Activated CD4-positive, alpha-beta T cell treated with anti-CD3 and anti-CD28 coated beads, Interleukin-2, amount 50 U/mL, for 48 hours (primary cell): ENCODE measurements at places on chromosomes 6 and 20.

GRCh38 chr20:63079971-63080370, 73.2 kb upstream of the BHLHE23 start:
- DNase-seq = no peak

DNA sequence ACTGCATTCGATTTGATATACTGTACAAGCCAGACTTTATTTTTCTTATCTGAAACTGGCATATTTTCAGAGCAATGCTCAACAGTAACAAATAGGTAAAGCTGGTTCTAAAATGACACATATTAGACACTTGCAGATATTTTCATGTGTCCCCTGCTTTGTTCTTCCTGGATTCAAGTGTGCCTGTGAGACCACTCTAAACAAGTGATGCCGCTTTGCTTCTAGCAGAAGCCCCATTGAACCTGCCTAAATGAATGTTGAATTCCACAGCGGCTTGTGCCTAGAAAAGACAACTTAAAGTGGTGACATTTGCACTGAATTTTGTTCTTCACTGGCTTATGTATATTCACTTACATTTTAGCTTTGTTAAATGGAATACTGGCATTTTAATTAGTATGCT, 115.7 kb downstream of the AKAP7 start:
- no peak for DNase-seq

DNA sequence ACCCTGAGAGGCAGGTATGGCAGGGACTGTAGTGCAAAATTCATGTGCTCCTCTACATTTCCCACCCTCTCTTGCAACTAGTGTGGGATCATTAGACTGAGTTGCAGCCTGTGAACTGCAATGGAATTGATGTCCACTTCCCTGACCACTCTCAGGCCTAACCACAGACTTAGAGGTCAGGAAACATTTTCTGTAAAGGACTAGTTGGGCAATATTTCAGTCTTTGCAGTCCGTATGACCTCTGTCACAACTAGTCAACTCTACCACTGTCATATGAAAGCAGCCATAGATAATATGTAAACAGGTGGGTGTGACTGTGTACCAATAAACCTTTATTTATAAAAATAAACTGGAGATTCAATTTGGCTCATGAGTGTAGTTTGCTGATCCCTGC, 134.4 kb upstream of the TOP1 start:
- DNase-seq = no peak

- DNase-seq = no peak
Measured at GRCh38 chr6:122352981-122353664, 46.3 kb upstream of the HSF2 start.

DNA sequence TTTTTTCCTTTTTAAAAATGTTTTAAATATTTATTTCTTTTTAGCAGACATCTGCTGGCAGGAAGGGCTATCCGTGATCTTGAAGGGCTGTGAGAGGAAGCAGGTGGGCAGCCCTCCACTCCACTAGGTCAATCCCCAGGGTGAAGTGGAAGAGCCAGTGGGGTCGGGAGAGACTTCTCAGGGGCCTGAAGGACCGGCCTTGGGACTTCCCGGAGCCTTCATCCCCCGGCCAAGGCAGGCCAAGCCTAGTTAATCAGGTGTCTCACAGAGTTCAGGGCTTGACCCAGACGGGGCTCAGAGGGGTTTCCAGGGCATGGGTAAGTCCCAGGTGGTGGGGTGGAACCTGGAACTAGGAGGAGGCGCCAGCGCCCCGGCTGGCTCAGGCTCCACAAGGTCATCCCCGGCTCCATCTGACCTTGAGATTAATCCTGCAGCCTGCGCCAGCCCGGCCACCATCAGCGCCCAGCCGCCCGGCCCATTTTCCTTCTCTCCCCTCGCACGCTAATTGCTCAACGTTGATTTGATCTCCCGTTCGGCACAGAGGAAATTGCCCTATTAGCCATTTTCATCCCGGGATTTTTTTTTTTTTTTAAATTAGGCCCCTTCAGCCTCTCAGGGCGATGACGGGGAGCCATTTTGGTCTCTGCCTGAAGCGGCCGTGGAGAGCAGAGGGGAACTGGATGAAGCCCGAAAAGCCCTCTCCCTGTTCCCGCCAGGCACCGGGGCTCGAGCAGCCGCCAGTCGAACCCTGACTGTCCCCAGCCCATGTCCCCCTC, 44.4 kb downstream of the MDFI start:
- DNase-seq = peak; percentile 5

- no peak for DNase-seq
Measured at GRCh38 chr6:165488624-165489295, 174.3 kb downstream of the PDE10A start.

DNA sequence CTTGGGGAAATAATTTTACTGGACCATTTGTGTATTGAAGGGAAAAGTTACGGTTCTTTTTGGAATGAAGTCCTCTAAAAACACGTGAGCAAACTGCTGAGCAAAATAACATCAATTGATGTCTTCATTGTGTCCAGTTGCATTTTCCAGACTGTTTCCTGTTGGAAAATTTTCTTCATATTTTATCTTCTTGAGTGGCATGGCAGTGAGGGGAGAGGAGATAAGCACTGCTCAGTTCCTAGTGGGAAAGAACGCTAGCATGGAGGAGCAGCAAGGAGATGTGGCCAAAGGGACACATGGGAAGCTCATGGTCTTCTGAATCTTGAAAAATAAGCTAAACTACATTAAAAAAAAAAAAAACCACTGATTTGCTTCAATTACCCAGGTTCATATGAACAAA, 776.0 kb downstream of the TFAP2A start:
- DNase-seq = no peak

GRCh38 chr6:140844167-140844566, 1288.6 kb upstream of the GJE1 start:
- no peak for DNase-seq

DNA sequence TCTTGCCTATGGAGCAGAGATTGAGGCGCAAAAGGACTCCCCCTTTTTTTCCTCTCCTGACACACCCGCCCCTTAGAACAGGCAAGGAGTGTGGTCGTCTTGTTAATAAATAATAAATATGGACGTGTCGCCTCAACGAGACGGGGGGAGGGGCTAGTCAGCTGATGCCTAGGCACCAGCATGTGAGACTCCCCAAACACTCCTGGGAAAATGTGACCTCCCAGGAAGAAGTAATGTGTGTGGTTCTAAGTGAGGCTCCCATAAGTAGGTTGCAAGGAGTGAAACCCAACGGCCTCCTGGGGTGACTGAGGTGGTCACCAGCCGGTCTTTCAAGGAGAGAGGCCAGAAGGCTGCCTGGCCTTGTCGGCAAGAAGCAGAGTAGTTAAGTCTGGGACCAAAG, 1.1 kb upstream of the FAXC start:
- DNase-seq = no peak

GRCh38 chr6:47581591-47581990, 104.0 kb downstream of the CD2AP start:
- no peak for DNase-seq

DNA sequence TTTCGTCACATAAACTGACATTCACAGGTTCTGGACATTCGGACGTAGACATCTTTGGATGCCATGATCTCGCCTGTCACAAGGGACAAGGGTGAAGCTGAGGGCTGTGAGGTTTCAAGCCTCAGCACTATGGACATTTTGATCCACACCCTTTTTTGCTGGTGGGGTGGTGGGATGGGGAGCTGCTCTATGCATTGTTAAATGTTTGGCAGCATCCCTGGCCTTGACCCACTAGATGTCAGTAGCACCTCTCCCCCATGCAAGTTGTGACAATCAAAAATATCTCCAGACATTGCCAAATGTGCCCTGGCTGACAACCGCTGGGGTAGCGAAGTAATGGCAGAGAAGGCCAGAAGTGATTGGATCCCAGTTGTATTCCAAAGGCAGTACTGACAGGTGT, 229.4 kb downstream of the TSHZ2 start:
- DNase-seq = no peak

DNA sequence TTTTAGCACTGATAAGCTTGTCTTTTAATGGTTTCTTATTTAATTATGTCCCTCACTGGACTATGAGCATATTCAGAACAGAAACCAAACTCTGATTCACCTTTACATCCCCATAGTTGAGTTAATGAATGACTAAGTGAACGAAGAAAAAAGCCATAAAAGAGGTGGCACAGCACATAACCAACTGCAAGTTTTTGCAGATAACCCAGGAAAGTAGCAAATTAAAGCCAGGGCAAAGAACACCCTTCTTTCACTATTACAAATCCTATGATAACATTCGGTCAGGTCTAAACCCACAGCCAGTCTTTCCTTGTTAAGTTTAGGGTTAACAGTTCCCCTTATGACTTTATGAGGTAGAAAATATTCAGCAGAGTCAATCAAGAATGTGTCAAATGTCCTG, 102.7 kb downstream of the RIN2 start:
- DNase-seq = no peak

DNA sequence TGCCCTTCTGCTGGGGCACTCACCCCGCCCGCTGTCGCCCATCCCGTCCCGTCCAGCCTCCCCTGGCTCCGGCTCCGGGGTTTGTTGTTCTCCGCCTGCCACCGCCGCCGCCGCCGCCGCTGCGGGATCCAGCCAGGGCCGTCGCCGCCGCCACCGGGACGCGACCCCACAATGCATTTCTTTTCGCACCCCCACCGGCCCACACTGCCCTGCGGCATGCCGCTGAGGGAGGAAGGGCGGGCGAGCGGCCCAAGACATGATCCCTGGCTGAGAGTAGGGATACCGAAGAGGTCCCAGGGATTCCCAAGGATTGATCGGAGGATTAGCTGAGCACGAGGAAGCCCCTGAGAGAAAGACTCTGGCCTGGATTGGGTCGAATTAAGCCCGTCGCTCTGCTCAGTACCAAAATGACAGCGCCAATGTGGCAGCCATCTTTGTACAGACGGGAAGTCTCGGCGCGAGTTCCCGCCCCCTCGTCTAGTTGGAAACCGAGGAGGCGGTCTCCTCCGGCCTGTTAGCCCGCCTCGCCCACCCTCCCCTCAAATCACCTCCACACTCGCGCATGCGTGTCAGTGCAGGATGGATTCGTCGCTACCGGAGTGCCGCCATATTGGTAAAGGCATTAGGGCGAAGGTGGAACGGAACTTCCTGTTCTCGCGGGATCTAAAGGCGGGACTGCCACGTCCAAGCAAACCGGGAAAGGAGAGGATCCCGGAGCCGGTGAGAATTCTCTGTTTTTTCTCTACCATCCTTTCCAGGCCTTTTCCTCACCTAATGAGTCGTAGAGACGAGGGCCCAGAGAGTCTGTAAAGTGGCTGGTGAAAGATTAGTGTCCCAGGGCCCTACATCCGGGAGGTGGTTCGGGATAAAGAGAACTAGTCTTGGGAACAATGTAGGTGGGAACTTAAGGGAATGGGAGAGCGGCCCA, at the start of the genes RXRB and SLC39A7:
Gene RXRB, minus strand, starts transcription at position 447 of the 928 bp plus-strand sequence. Its CDS starts 189 bp downstream, at position 258.
Gene SLC39A7, plus strand, starts transcription at position 649 of the 928 bp plus-strand sequence. CDS start 379 bp downstream, outside the sequence.
- DNase-seq = peak; percentile 99

GRCh38 chr6:14037402-14038277, 79.9 kb upstream of the CD83 start:
- no peak for DNase-seq

- peak; percentile 89 for DNase-seq
Measured at GRCh38 chr6:157756708-157757429, 66.2 kb upstream of the SNX9 start.

GRCh38 chr6:127855542-127856159, 45.2 kb downstream of the THEMIS start:
- DNase-seq = peak; percentile 33

- no peak for DNase-seq
Measured at GRCh38 chr6:128141932-128142331, 241.1 kb upstream of the THEMIS start.
